ENCODE measurements at places on chromosomes 2 and 18.

- DNase-seq: no peak
These were observed 50.0 kb upstream of the ZFP36L2 start for GRCh38 chr2:43276266-43276941.

- DNase-seq: no peak
These were observed 909 bp downstream of the NFATC1 start for GRCh38 chr18:79396431-79397246.

DNA sequence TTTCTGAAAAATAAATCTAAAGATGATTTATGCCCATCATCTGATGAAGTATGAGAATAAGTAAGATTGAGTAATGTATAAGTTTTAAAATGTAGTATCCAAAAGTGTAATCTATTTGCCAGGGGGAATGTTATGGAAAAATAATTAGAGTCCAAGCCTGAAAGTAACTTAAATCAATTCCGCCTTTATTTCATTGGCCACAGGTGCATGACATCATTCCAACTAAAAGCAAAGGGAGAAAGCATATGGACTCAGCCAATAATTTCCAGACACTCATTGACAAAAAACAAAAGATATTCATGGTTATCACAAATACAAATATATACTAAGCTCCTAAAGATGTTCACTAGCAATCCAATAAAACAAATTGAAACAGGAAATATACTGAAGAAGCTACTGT lies 752.6 kb upstream of the TMEFF2 start:
- DNase-seq: no peak

GRCh38 chr2:124639524-124639923 lies 614.4 kb downstream of the CNTNAP5 start:
- DNase-seq: no peak

- no peak for DNase-seq
These were observed 22.6 kb upstream of the ICOS start for GRCh38 chr2:203913947-203914346.

DNA sequence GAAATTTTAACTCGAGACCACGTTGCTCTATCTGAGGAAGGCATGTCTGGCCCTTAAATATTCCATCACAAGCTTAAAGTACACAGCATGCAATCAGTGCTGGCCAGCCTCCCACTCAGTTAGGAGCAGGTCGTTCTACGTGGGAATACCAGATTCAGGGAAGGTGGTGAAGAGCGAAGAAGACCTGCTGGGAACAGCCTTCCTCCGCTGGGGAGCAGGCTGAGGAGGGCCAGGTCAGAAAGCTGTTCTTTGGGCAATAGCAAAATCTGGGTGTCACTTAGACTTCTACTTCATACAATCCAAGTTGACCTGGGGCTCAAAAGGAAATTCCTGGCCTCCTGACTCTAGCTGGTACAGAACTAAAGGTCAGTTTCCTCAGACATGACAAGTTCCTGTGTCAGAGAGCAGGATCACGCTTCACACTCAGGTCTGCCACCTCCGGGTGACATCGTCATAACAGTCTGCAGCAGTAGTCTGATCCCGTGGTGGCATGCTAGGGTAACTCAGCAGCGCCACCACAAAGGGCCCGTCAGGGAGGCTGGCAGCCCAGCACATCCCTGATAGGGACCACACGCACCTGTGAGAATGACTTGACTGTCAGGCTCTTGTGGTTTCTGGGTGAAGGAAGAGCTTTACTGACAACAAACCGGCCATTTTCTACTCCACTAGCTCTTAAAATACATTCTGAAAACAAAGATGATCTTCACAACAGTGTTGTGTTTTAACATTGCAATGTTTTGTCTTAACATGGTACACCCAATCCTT lies 35.2 kb upstream of the NAPG start:
- no peak for DNase-seq

DNA sequence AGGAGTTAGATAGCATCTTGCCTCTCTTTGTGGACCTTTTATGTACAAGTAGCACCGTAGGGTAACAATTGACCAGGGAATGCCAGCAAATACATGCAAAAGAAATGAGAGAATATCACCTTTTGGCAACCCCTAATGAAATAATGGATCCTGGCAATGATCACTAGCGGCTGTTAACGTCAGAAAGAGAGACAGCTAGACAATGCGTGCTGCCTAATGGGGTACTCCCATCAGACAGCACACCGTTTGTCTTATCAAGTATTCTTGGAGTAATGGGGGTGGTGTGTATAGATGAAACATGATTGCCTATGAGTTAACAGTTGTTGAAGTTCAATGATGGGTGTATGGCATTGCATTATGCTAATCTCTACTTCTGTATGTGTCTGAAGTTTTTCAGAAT lies 1.6 kb downstream of the ELAC1 start:
- DNase-seq: no peak

DNA sequence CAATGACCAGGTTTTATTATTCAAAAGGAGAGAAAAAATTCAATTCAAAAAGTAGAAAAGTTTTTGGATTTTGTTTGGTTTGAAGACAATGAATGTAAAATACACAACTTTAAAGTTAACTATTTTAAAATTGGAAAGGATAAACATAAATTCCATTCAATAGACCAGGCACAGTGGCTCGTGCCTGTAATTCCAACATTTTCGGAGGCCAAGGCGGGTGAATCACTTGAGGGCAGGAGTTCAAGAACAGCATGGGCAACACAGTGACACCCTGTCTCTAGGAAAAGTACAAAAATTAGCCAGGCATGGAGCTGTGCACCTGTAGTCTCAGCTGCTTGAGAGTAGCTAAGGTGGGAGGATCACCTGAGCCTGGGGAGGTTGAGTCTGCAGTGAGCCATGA lies 54.7 kb downstream of the SCN9A start:
- DNase-seq: no peak

- DNase-seq: no peak
These were observed 8.4 kb downstream of the SCN7A start for GRCh38 chr2:166485558-166486178.

- DNase-seq: no peak
These were observed 213.2 kb downstream of the ANAPC1 start for GRCh38 chr2:111670776-111671175.

Measured in H54 (cell line).